ENCODE measurements at places on chromosomes 4 and X.

- DNase-seq: no peak
These were observed 305.3 kb downstream of the FRMPD4 start for GRCh38 chrX:12443534-12444098.

- no peak for DNase-seq
These were observed 150.6 kb upstream of the ANKRD50 start for GRCh38 chr4:124863040-124863545.

DNA sequence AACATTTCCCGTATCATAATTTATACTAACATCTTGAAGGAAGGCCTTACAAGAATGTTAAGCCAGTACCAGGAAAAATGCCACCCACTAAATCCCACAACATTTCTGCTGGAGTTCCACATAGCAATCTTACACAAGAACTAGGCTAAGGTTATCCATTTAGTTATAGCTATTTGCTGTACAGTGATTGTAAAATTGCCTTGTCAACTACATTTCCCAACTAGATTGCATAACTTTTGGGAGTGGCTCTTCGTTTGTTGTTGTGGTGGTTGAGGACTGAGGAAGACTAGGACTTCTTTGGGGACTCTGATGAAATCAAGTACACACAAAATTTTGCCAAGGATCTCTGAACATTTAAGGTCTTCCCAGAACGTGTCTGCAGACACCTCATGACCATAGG lies 8.0 kb downstream of the IBSP start:
- no peak for DNase-seq

DNA sequence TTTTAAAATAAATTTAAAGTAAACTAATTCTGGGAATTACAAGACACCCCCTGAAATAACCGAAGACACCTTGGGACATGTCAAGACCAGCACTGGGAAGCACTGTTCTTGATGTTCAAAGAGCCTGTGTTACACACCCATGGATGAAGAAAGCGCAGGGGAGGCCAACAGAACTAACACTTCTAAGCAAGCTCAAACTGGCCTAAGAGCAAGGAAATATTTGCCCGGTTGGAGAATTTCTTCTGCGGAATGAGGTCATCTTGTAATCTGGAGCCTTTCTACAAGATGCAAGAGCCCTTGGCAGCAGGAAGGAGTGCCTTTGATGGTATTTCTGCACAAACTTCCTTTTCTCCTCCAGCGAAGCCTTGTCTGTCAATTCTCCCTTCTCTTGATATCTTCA lies 9.3 kb upstream of the EFHC2 start:
- DNase-seq: no peak

DNA sequence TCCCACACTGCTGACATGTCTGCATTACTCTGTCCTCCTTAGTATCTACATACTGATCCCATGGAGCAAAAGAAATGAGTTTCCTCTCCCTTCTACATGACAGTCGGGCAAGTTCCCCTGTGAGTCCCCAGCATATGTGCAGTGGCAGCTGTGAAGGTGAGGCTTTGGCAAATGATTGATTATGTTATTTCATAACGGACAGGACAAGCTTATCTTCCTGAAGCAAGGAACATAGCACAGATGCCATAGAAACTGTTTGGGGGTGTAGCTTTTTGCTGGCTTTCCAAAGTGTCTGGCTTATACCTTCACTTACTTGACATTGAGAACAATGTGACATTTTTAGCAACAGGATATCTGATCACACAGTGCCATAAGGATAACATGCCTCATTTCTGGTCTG lies 136.8 kb upstream of the PDLIM3 start:
- DNase-seq: no peak

GRCh38 chr4:140312100-140312499 lies 61.3 kb upstream of the SCOC start:
- DNase-seq: no peak

- DNase-seq: no peak
These were observed 22.4 kb upstream of the UGT2B4 start for GRCh38 chr4:69518102-69518501.

- no peak for DNase-seq
These were observed 18.4 kb upstream of the CTSO start for GRCh38 chr4:155972098-155972497.

DNA sequence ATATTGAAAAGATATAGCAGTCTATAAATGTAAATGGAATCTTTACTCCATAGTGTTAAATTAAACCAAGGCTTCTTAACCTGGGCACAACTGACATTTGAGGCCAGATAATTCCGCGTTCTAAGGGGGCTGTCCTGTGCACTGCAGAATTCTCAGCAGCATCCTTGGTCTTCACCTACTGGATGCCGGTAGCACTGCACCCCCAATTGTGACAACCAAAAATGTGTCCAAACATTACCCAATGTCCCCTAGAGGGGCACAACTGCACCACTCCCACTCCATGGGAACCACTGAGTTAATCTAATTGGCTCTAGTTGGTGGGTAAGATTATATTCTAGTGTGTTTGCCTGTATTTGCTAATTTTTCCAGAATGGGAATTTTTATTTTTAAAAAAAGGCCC lies 16.6 kb downstream of the AP1S2 start:
- DNase-seq: no peak
